Lower lobe of right lung (tissue), 2 donors: ENCODE measurements at places on chromosomes 6 and 20. TPM values are rescaled to one million over a fixed set of nuclear protein-coding genes. Genes with fewer than 3 reads are reported as not detected.

The C6orf132 gene
- 13.5 TPM for total RNA-seq

The NOP56 gene
- total RNA-seq, result 84.9 TPM

The BPIFB4 gene
- not detected for total RNA-seq

The GTPBP2 gene
- total RNA-seq, result 90.9 TPM

The SMIM29 gene
- total RNA-seq, result 29.8 TPM

The OR10C1 gene
- total RNA-seq, result not detected

- no peaks in the 10 kb centered on the region for H3K27me3 ChIP-seq
- no peaks in the 10 kb centered on the region for H3K36me3 ChIP-seq
- H3K27ac ChIP-seq, result no peak overlapping the region
- no peak for DNase-seq
Measured at GRCh38 chr6:150573041-150573681, 26.5 kb upstream of the PLEKHG1 start.

DNA sequence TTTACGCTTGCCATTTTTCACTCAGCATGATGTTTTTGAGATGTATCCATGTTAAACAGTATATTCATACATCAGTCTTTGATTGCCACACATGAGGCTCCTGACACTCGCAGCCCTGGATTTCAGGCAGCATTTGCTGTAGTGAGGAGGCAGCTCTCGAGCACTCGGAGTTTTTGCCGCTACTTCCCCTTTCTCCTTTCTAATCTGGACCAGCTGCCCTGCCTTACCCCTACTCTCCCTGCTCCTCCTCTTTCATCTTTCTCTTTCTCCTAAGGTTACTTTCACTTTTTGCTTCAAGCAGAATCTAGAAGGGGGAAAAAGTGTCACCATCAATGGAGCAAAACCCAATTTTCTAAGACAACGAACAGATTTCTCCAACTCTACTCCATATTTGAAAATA is 5.9 kb upstream of the CST3 start:
- no peaks in the 10 kb centered on the region for H3K27me3 ChIP-seq
- peaks cover 31% of the 10 kb centered on the region for H3K4me1 ChIP-seq
- no peak overlapping the region for H3K4me3 ChIP-seq
- no peak overlapping the region for H3K27ac ChIP-seq
- DNase-seq, result no peak
- no peaks in the 10 kb centered on the region for H3K36me3 ChIP-seq

- no peak for DNase-seq
- H3K27ac ChIP-seq, result no peak overlapping the region
- H3K4me1 ChIP-seq, result no peaks in the 10 kb centered on the region
- H3K36me3 ChIP-seq, result no peaks in the 10 kb centered on the region
Measured at GRCh38 chr20:4567170-4567569, 154.5 kb upstream of the PRND start.

DNA sequence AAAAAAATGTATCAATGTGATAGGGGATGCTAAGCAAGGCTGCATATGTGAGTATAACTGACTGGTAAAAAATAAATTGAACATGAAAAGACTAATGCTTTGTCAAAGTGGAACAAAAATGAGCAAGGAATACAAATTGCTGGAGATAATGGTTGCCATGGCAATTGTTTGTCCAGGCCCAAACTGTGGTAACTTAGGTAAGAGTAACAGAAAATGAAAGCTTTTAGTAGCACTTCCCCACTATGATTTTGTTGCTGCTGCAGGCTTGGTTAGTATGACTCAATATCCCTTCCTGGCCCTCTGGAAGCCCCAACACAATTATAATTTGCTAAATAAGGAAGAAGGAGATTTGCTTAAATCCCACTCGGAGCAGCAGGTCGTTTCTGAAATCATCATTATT is 577.1 kb downstream of the DOK5 start:
- H3K36me3 ChIP-seq, result no peaks in the 10 kb centered on the region
- H3K27me3 ChIP-seq, result no peaks in the 10 kb centered on the region
- H3K4me1 ChIP-seq, result no peaks in the 10 kb centered on the region
- no peak overlapping the region for H3K4me3 ChIP-seq
- DNase-seq, result no peak

DNA sequence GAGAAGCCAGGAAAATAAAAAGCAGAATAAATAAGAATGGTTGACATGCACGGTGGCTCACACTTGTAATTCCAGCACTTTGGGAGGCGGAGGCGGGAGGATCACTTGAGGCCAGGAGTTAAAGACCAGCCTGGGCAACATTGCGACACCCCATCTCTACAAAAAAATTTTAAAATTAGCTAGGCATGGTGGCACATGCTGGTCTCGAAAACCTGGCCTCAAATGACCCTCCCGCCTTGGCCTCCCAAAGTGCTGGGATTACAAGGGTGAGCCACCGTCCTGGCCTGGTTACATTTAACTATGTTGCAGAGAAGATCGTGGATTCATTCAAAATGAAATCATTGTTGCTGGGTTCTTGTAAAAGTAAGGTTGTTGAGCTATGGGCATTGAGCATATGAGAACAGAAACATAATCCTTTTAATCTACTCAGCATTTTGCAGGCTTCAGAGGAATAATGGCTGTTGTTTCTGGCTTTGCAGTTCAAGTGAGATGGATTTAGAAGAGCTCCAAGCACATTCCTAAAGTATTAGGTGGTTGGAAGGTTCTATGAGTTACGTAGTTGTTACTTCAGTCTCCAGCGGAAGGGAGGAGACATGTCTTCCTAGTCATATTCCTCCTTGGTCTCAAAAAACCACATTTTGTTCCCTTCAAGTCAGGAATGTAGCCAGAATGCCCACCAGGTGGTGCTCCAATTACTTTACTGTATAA is 45.6 kb upstream of the RAB23 start:
- no peaks in the 10 kb centered on the region for H3K27me3 ChIP-seq
- no peaks in the 10 kb centered on the region for H3K4me1 ChIP-seq
- no peak overlapping the region for H3K27ac ChIP-seq
- H3K36me3 ChIP-seq, result no peaks in the 10 kb centered on the region

- no peak for DNase-seq
- no peak overlapping the region for H3K4me3 ChIP-seq
- H3K27ac ChIP-seq, result no peak overlapping the region
- H3K4me1 ChIP-seq, result no peaks in the 10 kb centered on the region
Measured at GRCh38 chr6:78580923-78581322, 286.4 kb upstream of the IRAK1BP1 start.

DNA sequence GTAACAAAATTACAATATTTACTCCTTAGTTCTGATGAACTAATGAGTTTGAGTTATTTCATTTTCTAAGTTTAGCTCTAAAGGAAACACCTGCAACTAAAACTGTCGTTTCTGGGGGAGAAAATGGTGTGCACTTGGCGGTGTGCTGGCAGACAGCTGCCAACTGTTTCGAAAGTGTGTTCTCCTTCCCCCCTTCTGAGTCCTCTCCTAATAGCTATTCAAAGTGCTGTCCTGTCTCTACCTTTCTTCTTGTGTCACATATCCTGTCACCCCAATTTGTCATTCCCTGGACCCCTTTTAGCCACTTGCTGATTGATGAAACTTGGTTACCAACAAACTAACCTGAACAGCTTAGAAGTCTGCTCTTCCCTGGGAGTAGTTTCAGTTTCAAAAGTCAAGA is 4.9 kb upstream of the UBE2J1 start:
- H3K4me3 ChIP-seq, result peak overlapping the region; percentile 24
- peak overlapping the region; percentile 20 for H3K27ac ChIP-seq
- peaks cover 7% of the 10 kb centered on the region for H3K4me1 ChIP-seq
- H3K27me3 ChIP-seq, result no peaks in the 10 kb centered on the region

- no peaks in the 10 kb centered on the region for H3K36me3 ChIP-seq
- DNase-seq, result no peak
- no peak overlapping the region for H3K4me3 ChIP-seq
Measured at GRCh38 chr6:40832691-40833090, 206.3 kb downstream of the UNC5CL start.

GRCh38 chr6:168563656-168564055 is 122.7 kb downstream of the SMOC2 start:
- H3K27ac ChIP-seq, result no peak overlapping the region
- peaks cover 10% of the 10 kb centered on the region for H3K27me3 ChIP-seq
- H3K36me3 ChIP-seq, result no peaks in the 10 kb centered on the region

- H3K27me3 ChIP-seq, result peaks cover 13% of the 10 kb centered on the region
- no peak overlapping the region for H3K27ac ChIP-seq
- no peaks in the 10 kb centered on the region for H3K36me3 ChIP-seq
- no peak for DNase-seq
- H3K4me1 ChIP-seq, result no peaks in the 10 kb centered on the region
Measured at GRCh38 chr20:48335308-48336050, 492.3 kb downstream of the PREX1 start.

GRCh38 chr6:111952821-111953540 is 79.7 kb upstream of the FYN start:
- H3K4me3 ChIP-seq, result no peak overlapping the region
- H3K27ac ChIP-seq, result no peak overlapping the region
- H3K4me1 ChIP-seq, result peaks cover 7% of the 10 kb centered on the region
- no peak for DNase-seq

DNA sequence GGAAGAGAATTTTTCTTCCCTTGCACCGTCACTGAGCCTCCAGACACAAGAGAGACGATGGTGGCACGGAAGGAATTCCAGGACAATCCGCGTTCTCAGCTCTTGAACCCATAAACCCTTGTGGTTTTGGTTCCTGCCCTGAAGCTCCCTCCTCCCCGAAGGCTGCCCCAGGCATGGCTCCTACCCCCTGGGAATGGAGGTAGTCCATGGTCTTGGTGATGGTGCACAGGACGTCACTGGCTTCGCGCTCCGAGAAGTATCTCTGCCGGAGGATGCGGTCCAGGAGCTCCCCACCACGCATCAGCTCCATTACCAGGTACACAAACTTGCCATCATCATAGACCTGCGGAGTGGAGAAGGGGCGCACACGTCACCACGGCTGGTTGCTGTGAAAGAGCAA is 47.5 kb upstream of the MPC1 start:
- DNase-seq, result no peak
- peaks cover 47% of the 10 kb centered on the region for H3K36me3 ChIP-seq
- no peak overlapping the region for H3K27ac ChIP-seq
- peaks cover 2% of the 10 kb centered on the region for H3K4me1 ChIP-seq
- H3K27me3 ChIP-seq, result no peaks in the 10 kb centered on the region
- no peak overlapping the region for H3K4me3 ChIP-seq

GRCh38 chr20:45049904-45050471 is 50.9 kb downstream of the KCNS1 start:
- no peak overlapping the region for H3K4me3 ChIP-seq
- no peak overlapping the region for H3K27ac ChIP-seq
- peaks cover 15% of the 10 kb centered on the region for H3K36me3 ChIP-seq
- H3K27me3 ChIP-seq, result no peaks in the 10 kb centered on the region
- H3K4me1 ChIP-seq, result peaks cover 45% of the 10 kb centered on the region

GRCh38 chr6:116208056-116208785 is 45.7 kb downstream of the TSPYL4 start:
- H3K4me3 ChIP-seq, result no peak overlapping the region
- no peaks in the 10 kb centered on the region for H3K36me3 ChIP-seq
- H3K27me3 ChIP-seq, result no peaks in the 10 kb centered on the region
- no peak overlapping the region for H3K27ac ChIP-seq

DNA sequence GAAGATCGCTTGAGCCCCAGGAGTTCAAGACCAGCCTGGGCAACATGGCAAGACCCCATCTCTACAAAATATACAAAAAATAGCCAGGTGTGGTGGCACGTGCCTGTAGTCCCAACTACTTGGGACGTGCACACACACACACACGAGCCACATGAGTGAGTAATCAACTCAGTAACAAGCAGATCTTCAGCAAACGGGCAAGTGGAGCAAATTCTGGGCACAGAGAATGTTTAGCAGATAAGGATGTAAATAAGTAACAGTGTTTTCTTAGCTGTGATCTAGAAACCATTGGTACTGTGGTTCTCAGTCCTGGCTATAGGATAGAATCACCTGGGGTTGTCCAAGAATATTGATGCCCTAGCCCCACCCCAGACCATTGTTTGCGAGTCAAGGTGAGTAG is 6.1 kb downstream of the PAQR8 start:
- no peaks in the 10 kb centered on the region for H3K36me3 ChIP-seq
- no peaks in the 10 kb centered on the region for H3K27me3 ChIP-seq
- DNase-seq, result no peak
- H3K27ac ChIP-seq, result no peak overlapping the region

- H3K27me3 ChIP-seq, result peaks cover 62% of the 10 kb centered on the region
- H3K27ac ChIP-seq, result no peak overlapping the region
- no peak overlapping the region for H3K4me3 ChIP-seq
Measured at GRCh38 chr20:38671186-38671585, 53.1 kb upstream of the SLC32A1 start.

GRCh38 chr6:12576389-12576788 is 140.2 kb upstream of the PHACTR1 start:
- no peaks in the 10 kb centered on the region for H3K36me3 ChIP-seq
- DNase-seq, result no peak
- H3K4me3 ChIP-seq, result no peak overlapping the region
- H3K27me3 ChIP-seq, result no peaks in the 10 kb centered on the region

DNA sequence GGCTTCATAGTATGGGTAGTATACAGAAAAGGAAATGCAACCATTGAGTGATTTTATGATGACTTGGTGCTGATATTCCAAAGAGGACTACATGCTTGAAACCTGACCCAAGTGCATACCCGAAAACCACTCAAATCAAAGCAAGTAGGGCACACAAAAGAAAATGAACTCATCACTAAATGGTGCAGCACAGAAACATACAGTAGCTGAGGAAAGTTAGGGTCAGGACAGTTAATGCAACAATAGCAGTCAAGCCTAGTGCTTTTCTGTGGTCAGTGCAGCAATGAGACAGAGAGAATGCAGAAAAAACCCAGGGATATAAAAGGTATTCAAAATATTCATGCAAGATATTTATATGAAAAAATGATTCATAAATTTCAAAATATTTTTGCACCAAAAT is 711.1 kb downstream of the EPHA7 start:
- no peaks in the 10 kb centered on the region for H3K4me1 ChIP-seq
- no peak overlapping the region for H3K27ac ChIP-seq
- H3K27me3 ChIP-seq, result no peaks in the 10 kb centered on the region

DNA sequence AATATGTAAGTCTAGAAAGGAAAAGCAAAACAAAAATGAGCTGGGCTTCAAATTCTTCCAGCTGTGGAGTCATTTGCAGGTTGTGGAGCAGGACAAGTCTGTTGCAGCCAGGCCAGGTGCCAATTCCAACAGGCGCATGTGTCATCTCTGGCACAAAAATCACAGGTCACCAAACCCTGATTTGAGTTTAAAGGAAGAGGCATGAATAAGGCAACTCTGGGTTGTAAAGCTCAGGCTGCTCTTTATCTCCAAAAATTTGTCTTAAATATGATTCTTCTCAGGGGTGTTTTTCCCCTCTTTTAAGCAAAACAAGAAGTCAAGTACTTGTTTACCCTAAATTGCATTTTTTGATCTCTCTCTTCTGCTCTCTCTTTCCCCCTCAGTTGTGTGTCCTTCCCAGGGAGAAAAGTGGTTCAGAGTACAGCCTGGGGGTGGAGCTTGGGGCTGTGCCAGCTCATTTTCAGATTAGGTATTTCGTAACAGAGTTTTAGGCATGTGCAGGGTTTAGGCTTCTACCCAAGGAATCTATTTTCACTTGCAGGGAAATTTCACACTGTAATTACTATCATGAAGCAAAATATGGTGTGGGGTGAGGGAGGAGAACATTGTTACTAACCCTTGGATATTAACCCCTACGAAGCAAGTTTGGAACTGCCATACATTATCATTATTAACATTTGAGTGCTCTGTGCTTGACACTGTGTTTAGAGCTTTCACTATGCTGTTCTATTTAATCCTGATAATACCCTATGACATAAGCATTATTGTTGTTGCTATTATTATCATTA is 8.3 kb upstream of the NCOA3 start:
- peaks cover 21% of the 10 kb centered on the region for H3K4me1 ChIP-seq
- peak overlapping the region; percentile 8 for H3K4me3 ChIP-seq
- H3K27me3 ChIP-seq, result no peaks in the 10 kb centered on the region
- peak; percentile 87 for DNase-seq
- peak overlapping the region; percentile 73 for H3K27ac ChIP-seq
